Colonic mucosa (tissue), 4 donors: ENCODE measurements at places on chromosomes 1 and 21. TPM values are rescaled to one million over a fixed set of nuclear protein-coding genes. Genes with fewer than 3 reads are reported as not detected.

TMEM200B gene
- total RNA-seq: 3.3 TPM

FMO5 gene
- 22.9 TPM for total RNA-seq

VSIG8 gene
- total RNA-seq: not detected

INAVA gene
- 127 TPM for total RNA-seq

HENMT1 gene
- total RNA-seq: 10.1 TPM

S100A9 gene
- 16.3 TPM for total RNA-seq

SPRR2A gene
- total RNA-seq: not detected

TFF2 gene
- 2.5 TPM for total RNA-seq

CD1E gene
- 0.24 TPM for total RNA-seq

RPTN gene
- total RNA-seq: not detected

NID1 gene
- 8.8 TPM for total RNA-seq

RBP7 gene
- 0.56 TPM for total RNA-seq

LCE1F gene
- not detected for total RNA-seq
